ENCODE measurements at places on chromosomes 1 and 21. TPM values are rescaled to one million over a fixed set of nuclear protein-coding genes. Genes with fewer than 3 reads are reported as not detected.

Gene ZYG11A
- 0.25 TPM for total RNA-seq

Gene MARCKSL1
- 27.9 TPM for total RNA-seq

Gene LRRC39
- 0.53 TPM for total RNA-seq

DNA sequence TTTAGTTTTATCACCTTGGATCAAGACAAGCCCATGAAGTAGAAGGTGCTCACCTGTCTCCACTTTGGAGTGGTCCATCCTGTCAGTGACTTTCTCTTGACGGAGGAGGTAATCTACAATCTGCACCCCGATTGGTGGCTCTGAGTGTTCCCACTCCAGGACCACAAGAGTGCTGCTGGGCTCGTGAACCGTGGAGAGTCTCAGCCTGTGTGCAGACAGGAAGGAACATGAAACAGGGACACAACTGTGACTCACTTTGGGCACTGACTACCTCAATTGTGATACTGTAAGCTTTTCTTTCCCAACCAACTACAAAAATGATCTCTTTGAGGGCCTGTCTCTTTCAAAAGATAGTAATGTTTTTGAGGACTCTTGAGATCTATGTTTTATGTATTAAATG lies 280.2 kb downstream of the ASTN1 start:
- H3K4me1 ChIP-seq, result no peaks in the 10 kb centered on the region
- H3K27ac ChIP-seq, result no peak overlapping the region
- no peaks in the 10 kb centered on the region for H3K36me3 ChIP-seq
- no peak overlapping the region for H3K4me3 ChIP-seq
- DNase-seq, result no peak

- no peaks in the 10 kb centered on the region for H3K27me3 ChIP-seq
- H3K36me3 ChIP-seq, result no peaks in the 10 kb centered on the region
- no peak for DNase-seq
- H3K27ac ChIP-seq, result no peak overlapping the region
- no peak overlapping the region for H3K4me3 ChIP-seq
These were observed 46.6 kb upstream of the C1orf105 start for GRCh38 chr1:172373864-172374263.

GRCh38 chr1:7703321-7704213 lies 67.5 kb upstream of the VAMP3 start:
- H3K27ac ChIP-seq, result no peak overlapping the region
- peaks cover 2% of the 10 kb centered on the region for H3K36me3 ChIP-seq
- H3K4me3 ChIP-seq, result peak overlapping the region; percentile 63
- H3K4me1 ChIP-seq, result peaks cover 10% of the 10 kb centered on the region

- peaks cover 14% of the 10 kb centered on the region for H3K4me1 ChIP-seq
- no peak for DNase-seq
These were observed 79.4 kb downstream of the CAPZB start for GRCh38 chr1:19405761-19406487.

DNA sequence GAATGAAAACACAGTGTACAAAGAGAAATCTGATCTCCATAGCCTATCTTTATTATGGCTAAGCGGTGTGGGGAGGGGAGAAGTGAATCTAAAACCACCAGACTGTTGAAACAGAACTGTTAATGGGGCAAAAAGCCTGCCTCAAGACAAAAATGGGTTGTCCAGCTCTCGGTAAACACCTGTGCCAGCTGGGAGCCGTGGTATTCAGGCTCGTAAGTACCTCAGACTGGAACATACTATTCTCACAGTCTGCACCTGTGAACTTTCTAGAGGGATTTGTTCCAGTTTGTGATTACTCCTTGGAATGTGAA lies 42.7 kb upstream of the ATP1A1 start:
- peaks cover 2% of the 10 kb centered on the region for H3K27me3 ChIP-seq
- no peak overlapping the region for H3K27ac ChIP-seq
- peaks cover 14% of the 10 kb centered on the region for H3K4me1 ChIP-seq
- H3K4me3 ChIP-seq, result no peak overlapping the region
- DNase-seq, result no peak

GRCh38 chr1:153662269-153662668 lies 3.8 kb downstream of the SNAPIN start:
- no peak overlapping the region for H3K4me3 ChIP-seq
- H3K27ac ChIP-seq, result no peak overlapping the region
- H3K27me3 ChIP-seq, result no peaks in the 10 kb centered on the region
- no peak for DNase-seq
- H3K4me1 ChIP-seq, result peaks cover 24% of the 10 kb centered on the region

DNA sequence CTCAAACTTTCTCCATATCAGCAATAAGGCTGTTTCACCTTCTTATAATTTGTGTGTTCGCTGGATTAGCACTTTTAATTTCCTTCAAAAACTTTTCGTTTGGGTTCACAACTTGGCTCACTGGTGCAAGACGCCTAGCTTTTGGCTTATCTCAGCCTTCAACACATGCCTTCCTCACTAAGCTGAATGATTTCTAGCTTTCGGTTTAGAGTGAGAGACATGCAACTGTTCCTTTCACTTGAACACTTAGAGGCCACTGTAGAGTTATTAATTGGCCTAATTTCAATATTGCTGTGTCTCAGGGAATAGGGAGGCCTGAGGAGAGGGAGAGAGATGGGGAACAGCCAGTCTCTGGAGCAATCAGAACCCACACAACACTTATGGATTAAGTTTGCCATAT lies 41.2 kb upstream of the IFNLR1 start:
- peaks cover 20% of the 10 kb centered on the region for H3K27me3 ChIP-seq
- peaks cover 21% of the 10 kb centered on the region for H3K4me1 ChIP-seq
- no peaks in the 10 kb centered on the region for H3K36me3 ChIP-seq

- H3K4me3 ChIP-seq, result no peak overlapping the region
- no peak overlapping the region for H3K27ac ChIP-seq
- peaks cover 5% of the 10 kb centered on the region for H3K4me1 ChIP-seq
- DNase-seq, result no peak
These were observed 129.2 kb downstream of the MAGI3 start for GRCh38 chr1:113519556-113519955.

GRCh38 chr1:115713906-115714305 lies 54.6 kb downstream of the CASQ2 start:
- H3K4me1 ChIP-seq, result no peaks in the 10 kb centered on the region
- H3K27ac ChIP-seq, result no peak overlapping the region
- no peak overlapping the region for H3K4me3 ChIP-seq
- no peaks in the 10 kb centered on the region for H3K36me3 ChIP-seq
- H3K27me3 ChIP-seq, result peaks cover 30% of the 10 kb centered on the region

DNA sequence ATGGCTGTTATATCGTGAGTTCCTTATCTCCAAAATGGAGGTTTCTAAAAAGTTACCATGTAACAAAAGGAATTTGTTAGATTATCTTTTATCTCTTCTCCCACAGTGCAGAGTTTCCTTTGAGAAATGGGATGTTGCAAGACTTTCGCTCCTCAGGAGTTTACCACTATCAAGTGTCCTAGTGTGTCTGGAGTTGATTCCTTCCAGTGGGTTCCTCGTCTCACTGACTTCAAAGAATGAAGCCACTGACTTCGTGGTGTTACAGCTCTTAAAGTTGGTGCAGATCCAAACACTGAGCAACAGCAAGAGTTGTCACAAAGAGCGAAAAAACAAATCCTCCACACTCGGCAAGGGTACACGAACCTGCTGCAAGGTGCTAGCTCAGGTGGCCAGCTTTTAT lies 37.0 kb downstream of the SPAG17 start:
- DNase-seq, result no peak
- no peak overlapping the region for H3K27ac ChIP-seq
